ENCODE measurements at places on chromosomes 2 and 18.

- DNase-seq = no peak
These were observed 14.9 kb upstream of the B3GNT2 start for GRCh38 chr2:62180975-62181374.

DNA sequence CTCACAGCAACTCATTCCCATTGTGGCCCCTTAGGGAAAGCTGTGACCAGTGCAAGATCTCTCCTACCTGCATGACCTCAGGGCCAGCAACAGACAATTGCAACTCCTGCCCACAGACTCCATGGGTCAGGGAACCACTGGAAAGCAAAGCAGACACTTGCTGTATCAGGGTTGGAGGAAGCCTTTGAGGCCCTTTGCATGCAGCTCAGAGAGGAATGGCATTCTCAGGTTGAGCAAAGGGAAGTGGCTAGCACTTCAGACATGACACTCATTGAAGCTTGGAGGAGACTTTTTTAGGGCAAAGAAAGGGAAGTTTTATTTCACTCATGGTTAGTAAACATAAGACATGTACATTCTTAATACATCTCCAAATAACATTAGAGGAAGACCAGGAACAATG, 22.1 kb downstream of the IL1F10 start:
- DNase-seq = no peak

GRCh38 chr2:235670974-235671787, 177.3 kb downstream of the AGAP1 start:
- DNase-seq = no peak

GRCh38 chr2:96493072-96493471, 12.1 kb downstream of the NEURL3 start:
- DNase-seq = no peak

DNA sequence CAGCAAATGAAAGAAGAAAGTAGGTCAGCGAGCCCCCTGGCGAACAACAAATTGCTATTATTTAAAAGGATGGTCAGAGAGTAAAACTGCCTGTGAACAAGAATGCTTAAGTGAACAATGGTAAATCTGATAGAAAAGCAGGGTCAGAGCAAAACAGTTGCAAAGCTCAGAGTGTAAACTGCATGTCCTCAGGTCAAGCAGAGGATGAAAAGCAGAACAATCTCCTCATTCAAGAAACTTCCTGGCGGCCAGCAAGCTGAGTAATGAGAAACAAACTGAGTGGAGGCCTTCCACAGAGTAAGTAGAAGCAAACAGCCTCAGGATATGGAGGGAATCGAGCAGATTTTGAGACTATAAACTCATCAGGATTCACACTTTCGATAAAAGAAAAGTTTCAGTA, 117.9 kb downstream of the PPP1R1C start:
- DNase-seq = no peak

DNA sequence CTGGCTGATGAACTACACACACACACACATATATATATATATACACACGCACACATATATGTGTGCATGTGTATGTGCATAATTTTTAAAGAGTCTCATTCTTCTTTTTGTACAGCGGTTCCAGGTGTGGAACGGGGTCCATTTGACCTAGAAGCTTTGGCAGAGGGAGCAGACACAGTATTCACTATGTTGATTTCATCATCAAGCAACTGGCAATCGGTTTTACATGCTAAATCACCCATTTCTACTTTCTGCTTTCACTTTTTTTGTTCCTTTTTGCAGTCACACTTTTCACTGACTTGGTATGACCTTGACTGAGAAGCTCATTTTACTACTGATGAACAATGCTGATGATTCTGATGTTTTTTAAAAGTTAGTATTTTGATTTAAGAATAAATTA, 63.0 kb upstream of the PGAP1 start:
- no peak for DNase-seq

GRCh38 chr2:187876554-187876953, 322.3 kb upstream of the TFPI start:
- no peak for DNase-seq

DNA sequence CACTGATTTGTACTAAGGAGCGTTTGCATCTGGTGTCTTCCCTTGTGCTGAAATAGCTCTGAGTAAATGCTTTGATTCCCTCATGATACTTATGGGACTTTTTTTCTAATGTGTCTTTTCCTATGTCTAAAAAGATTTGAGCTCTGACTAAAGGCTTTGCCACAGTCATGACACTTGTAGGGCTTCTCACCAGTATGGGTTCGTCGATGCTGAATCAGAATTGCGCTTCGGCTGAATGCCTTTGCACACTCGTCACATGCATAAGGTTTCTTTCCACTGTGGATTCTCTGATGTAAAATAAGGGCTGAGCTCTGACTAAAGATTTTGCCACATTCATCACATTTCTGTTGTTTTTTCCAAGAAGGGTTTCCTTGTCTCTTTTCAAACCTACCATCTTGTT, 8.0 kb downstream of the ZNF396 start:
- no peak for DNase-seq

- no peak for DNase-seq
These were observed 31.8 kb downstream of the ARHGAP25 start for GRCh38 chr2:68766376-68766845.

- DNase-seq = no peak
These were observed 31.8 kb upstream of the GCC2 start for GRCh38 chr2:108417254-108417653.

GRCh38 chr2:170202437-170202836, 24.5 kb downstream of the MYO3B start:
- no peak for DNase-seq

DNA sequence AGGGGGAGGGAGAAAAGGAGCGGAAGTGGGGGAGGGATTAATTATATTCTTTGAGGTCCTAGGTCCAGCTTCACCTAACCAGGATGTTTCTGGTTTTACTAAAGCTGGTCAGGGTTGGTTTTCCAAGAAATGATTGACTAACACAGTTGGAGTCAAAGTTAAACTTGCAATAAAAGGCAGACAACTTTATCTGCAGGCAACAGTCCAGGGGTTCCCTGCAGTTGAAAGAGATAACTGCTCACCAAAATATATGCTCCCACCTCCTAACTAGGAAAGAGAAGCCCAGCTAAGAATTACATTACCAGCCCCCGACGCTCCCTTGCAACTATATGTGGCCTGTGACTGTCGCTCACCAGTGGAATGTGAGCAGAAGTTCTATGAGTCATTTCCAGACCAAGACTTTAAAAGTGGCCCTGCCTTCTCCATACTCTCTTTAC, 140.0 kb upstream of the PKDCC start:
- DNase-seq = no peak

DNA sequence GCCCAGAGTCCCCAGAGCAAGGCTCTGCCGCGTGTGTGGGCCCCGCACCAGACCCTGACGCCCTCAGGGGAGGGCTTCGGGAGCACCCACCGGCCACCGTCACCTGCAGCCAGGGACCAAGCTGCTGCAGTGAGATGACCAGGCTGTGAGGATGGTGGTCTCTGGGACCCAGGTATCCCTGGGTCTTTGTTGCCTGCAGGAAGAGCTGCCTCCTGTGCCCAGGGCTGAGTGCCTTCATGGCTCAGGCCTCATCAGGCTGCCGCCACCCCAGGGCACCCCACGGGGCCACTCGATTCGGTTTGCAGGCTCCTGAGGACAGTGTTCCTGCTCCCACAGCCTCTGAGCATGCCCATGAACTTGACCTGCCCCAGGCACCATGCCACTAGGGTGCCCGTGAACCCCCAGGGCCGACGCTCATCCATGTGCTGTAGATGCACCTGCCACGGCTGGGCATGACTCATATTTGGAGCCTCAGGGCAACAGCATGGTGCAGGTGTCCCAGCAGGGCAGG, 109.8 kb downstream of the FAM210A start:
- DNase-seq = no peak

GRCh38 chr2:63875131-63875527, 33.4 kb downstream of the UGP2 start:
- no peak for DNase-seq
